Stimulated activated CD4-positive, alpha-beta T cell treated with anti-CD3 and anti-CD28 coated beads, Interleukin-15, amount 100 ng/mL, for 24 hours (primary cell): ENCODE measurements at places on chromosomes 1 and 21.

- DNase-seq, result peak; percentile 49
Observed at GRCh38 chr1:169491845-169492281, 6.1 kb upstream of the SLC19A2 start.

GRCh38 chr1:183567584-183567983, 22.7 kb downstream of the NCF2 start:
- DNase-seq, result no peak

DNA sequence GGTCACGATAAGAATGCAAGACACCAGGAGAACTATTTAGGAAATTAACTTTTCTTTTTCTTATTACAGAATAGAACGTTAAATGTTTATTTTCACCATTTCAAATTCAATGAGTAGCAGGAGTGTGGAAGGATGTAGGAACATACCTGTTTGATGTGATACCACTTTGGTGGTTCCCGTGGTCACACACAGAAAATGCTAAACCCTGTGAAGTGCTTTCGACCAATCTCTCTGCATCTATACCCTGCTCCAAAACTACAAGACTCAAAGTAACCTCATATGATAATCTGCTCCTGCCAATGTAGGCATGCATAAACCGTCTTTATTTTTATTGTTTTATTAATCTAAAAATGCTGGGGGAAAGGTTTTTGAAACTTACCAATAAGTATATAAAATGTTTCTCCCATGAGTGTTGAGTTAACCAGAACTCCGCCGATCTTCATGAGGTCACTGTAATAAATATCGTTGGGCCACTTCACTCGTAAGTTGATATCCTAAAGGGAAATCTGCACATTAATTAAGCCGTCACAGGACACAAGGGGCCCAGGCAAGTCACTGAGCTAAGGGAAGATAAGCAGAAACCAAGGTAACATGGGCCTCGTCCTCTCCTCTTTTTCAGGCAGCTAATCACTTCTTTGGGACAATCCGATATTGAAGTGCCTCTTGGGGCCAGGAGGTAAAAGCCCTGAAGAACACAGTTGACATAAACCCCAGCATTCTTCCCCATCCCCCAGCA, 60.6 kb downstream of the SIM2 start:
- DNase-seq, result no peak

DNA sequence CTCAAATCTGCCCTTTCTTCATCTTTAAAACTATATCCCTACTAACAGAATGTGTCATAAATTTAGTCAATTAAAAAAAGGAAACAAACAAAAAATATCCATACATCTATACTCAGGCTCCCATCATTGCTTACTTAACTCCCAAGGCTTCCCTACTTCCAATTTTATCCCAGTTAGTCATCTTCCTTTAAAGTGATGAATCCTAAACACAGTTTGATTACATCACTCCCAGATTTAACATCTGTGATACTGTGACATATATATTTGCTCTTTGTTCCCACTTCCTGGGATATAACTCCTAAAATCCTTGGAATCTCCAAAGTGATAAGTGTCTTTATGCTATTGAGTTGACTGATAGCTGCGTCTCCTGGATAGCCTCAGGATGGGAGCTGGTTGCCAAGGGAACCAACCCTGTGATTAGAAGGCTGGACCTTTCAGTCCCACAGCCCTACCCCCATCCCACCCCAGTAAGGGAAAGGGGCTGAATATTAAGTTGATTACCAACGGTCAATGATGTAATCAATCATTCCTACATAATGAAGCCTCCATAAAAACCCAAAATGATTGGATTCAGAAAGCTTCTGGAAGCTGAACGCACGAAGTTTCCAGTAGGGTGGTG, 21.6 kb downstream of the GLMN start:
- no peak for DNase-seq

DNA sequence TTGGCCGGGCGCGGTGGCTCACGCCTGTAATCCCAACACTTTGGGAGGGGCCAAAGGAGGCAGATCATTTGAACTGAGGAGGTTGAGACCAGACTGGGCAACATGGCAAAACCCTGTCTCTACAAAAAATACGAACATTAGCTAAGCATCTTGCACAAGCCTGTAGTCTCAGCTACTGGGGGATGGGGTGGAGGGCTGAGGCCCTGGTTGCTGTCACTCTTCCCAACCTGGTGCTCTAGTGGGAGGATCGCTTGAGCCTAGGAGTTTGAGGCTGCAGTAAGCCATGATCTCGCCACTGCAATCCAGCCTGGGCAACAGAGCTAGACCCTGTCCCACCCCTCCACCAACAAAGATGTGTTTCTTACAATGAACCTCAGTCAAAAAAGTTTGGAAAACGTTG, 2.8 kb downstream of the PHGDH start:
- DNase-seq, result no peak

DNA sequence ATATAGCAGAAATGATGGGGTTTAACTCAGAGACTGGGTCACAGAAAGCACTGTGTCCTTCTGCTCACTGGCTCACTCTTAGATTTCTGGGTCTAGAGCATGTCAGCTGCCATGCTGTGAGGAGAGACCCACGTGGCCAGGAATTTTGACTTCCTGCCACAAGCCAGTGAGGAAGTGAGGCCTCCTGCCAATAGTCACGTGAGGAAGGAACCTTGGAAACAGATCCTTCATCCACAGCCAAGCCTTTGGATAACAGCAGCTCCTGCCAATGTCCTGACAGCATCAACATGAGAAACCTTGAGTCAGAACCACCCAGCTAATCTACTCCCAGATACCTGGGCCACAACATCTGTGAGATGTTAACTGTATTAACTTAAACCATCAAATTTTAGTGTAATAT, 114.5 kb upstream of the PLPPR5 start:
- no peak for DNase-seq

- no peak for DNase-seq
Observed at GRCh38 chr1:84370266-84370665, 28.0 kb upstream of the DNASE2B start.

- DNase-seq, result no peak
Observed at GRCh38 chr1:92992877-92993276, 31.6 kb upstream of the DIPK1A start.

- no peak for DNase-seq
Observed at GRCh38 chr1:222042120-222042519, 300.2 kb upstream of the DUSP10 start.

- DNase-seq, result no peak
Observed at GRCh38 chr1:197865809-197866208, 36.6 kb upstream of the C1orf53 start.

- DNase-seq, result no peak
Observed at GRCh38 chr1:56397811-56398231, 181.5 kb downstream of the PLPP3 start.

- DNase-seq, result peak; percentile 68
Observed at GRCh38 chr1:155012026-155012546, 9.5 kb downstream of the ZBTB7B start.

DNA sequence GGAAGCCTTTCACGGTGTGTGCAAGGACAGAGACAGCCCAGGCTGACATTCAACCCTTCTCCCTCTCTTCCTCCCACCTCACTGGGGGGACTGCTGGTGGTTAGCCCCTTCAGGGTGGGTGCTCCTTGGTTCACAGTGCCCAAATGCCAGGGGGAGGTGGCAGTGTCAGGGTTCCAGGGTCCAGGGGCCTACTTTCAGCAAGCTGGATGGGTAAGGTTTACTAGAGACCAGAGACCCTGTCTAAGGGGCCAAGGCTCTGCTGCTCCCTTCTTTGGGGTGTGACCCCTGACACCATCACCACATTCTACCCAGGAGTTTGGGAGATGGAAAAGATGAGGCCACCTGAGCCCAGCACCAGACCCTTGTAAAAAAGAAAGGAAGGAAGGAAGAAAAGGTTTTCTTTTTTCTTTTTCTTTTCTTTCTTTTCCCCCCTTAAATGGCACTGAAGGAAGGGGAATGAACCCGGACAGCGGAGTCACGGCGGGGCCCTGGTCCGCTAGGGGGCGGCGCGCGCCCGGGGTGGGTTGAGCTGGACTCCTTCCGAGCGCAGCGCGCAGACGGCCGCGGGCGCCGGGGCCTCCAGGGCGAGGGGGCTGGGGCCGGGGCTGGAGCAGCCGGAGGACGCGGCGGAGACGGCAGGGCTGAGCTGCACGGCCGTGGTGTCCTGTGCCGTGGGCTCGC, 18.8 kb downstream of the KNCN start:
- peak; percentile 81 for DNase-seq

GRCh38 chr1:167987174-167987573, 50.3 kb upstream of the MPC2 start:
- no peak for DNase-seq

- DNase-seq, result no peak
Observed at GRCh38 chr1:1625824-1626206, 6.2 kb upstream of the MMP23B start.

DNA sequence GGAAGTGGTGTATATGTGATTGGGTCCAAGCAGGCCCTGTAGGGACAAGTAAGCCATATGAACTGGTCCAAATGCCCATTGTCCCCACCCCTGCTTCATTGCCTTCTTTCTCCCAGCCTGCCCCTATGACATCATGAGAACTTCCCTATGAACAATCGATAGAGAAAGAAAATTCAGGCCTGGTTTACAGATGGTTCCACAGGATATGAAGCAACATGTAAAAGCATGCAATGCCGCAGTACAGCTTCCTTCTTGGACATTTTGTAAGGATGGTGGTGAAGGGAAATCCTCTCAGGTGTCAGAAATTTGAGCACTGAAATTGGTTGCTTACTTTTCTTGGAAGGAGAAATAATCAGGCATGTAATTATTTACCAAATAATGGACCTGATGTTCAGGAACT, 581.7 kb downstream of the MRPL39 start:
- DNase-seq, result no peak

- DNase-seq, result no peak
Observed at GRCh38 chr1:43666608-43667007, 16.7 kb downstream of the KDM4A start.

DNA sequence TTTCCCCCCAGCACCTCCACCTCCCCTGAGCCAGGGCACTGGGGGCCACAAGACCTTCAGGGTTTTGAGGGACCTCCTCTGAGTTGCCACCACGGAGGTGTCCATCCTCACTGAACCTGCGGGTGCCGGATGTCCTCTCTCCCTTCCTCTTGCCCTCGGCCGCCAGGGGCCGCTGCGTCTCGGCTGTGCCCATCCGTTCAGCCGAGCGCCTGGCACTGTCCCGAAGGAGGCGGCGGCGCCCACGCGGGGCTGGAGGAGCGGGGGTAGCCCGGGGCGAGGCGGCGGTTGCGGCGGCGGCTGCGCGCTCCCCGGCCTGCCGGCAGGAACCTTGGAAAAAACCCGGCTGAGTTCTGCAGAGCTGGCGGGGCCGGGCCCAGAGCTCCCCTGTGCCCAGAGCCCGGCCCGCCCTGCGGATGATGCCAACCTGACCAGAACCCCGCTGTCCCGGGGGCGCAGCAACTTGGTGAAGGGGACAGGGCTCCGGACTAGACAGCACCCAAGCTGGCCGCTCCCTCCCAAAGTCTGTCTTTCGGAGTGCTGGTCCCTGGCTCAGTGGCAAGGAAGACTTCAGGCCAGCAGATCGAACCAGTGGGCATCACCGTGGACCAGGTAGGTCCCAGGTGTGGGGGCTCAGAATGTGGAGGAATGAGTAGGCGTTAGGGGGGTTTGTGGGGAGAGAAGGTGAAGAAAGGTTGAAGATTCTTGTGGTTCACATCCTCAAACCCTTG, 3.7 kb upstream of the PPM1J start:
- peak; percentile 89 for DNase-seq

DNA sequence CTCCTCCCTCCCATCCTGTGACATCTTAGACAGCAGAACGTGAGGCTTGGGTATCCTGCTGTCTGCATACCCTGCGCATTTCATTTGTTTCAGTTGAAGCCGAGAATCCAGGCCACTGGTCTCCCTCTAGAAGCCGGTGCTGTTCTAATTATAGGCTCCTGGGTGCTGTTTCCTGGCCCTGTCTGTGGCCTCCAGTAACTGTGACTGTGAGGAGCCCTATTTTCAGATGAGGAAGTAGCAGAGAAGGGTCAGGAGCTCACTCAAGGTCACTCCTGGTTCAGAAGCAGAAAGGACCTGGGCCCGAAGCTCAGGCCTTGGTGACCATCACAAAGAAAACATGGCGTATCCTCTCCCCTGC, 24.0 kb downstream of the COQ8A start:
- no peak for DNase-seq

GRCh38 chr1:88973520-88974137, 18.8 kb downstream of the KYAT3 start:
- no peak for DNase-seq

DNA sequence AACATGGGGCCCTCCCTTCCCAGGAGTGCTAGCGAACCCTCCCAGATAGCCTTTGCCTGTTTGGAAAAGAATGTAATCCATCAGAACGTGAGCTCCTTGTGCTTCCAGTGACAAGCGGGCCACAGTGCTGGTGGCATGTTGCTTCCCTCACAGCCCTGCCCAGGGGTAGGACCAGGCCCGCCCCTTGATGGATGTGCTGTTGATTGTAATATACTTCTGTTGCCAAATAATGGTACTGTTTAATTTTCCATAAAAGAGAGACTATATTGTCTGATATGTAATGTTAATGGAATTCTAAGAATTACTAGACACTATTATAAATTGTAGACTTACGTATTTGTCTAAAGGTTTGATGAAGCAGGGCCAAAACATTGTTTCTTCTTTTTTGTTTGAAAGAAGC, 16.4 kb downstream of the ATP5PO start:
- DNase-seq, result no peak

DNA sequence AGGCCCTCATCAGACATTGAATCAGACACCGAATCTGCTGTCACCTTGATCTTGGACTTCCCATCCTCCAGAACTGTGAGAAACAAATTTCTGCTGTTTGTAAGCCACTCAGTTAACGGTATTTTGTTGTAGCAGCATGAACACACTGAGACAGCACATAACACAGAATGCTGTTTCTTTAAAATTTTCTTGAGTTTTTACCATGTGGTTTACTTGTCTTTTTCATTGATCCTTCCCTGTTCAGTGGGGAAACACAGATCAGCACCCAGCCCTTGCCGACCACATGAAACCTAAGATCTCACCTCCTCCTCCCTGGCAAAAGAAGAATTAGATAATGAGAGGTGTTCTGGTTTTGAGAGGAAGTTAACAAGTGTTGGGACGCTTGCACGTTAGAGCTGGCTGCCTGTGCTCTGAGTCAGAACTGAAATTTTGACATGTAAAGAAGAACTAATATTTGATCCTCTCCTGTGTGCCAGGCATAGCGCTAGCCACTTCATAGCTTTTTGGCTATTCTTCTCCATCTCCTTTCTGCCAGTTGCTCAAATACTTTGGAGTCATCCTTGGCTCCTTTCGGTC, 179.6 kb downstream of the DHRS3 start:
- peak; percentile 67 for DNase-seq

DNA sequence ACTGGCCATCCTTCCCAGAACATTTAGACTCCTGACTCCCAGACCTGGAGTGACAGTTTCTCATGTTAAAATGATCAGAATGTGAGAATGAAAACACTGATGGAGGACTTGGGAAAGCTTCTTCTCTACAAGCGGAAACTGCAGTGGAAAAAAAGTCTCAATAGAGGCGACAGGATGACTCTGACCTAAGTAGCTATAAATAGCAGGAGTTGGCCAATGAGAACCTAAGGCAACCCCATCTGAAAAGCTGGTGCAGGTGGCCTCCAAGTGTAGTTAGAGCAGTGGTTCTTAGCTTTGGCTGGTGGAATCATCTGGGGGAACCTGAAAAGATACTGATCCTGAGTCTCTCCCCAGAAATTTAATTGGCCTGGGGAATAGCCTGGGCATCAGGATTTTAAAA, 44.2 kb upstream of the EXOSC10 start:
- peak; percentile 16 for DNase-seq
